ENCODE measurements at places on chromosomes 3 and 15. TPM values are rescaled to one million over a fixed set of nuclear protein-coding genes. Genes with fewer than 3 reads are reported as not detected.

NOX5 gene
- 0.30 TPM for total RNA-seq

LRRN1 gene
- total RNA-seq = not detected

CTSH gene
- total RNA-seq = 46.4 TPM

TEX55 gene
- not detected for total RNA-seq

DNAJA4 gene
- total RNA-seq = not detected

CP gene
- total RNA-seq = 4.5 TPM

SERINC4 gene
- not detected for total RNA-seq

PAQR5 gene
- total RNA-seq = 97.0 TPM

MEIS2 gene
- total RNA-seq = 8.6 TPM

CASR gene
- total RNA-seq = not detected

GALNT15 gene
- total RNA-seq = not detected

SIDT1 gene
- 0.63 TPM for total RNA-seq

SYNPR gene
- not detected for total RNA-seq

CLRN1 gene
- not detected for total RNA-seq

GCSAM gene
- not detected for total RNA-seq

GRM7 gene
- not detected for total RNA-seq

TADA3 gene
- 57.7 TPM for total RNA-seq

CYP1A1 gene
- total RNA-seq = 1.6 TPM

LYZL4 gene
- total RNA-seq = not detected

IL1RAP gene
- total RNA-seq = 5.7 TPM

SMCO1 gene
- not detected for total RNA-seq

GOLGA8T gene
- total RNA-seq = 0.80 TPM

HDC gene
- total RNA-seq = 0.08 TPM

SI gene
- not detected for total RNA-seq

CCK gene
- 2.7 TPM for total RNA-seq

IQCF5 gene
- not detected for total RNA-seq

STAB1 gene
- 0.16 TPM for total RNA-seq

TYRO3 gene
- 13.4 TPM for total RNA-seq

PTPRG gene
- total RNA-seq = 2.4 TPM

PSTPIP1 gene
- total RNA-seq = not detected

PROS1 gene
- 13.3 TPM for total RNA-seq

TMEM43 gene
- total RNA-seq = 125 TPM

TMEM158 gene
- 15.2 TPM for total RNA-seq

ZNF80 gene
- total RNA-seq = not detected

IMP3 gene
- 129 TPM for total RNA-seq

CCDC54 gene
- total RNA-seq = not detected

C2CD4A gene
- 0.17 TPM for total RNA-seq

FBXO40 gene
- total RNA-seq = not detected

Measured in A549 treated with Mapracorat at 1 μM for 4 hours (cell line).